ENCODE measurements at places on chromosomes 4 and X. TPM values are rescaled to one million over a fixed set of nuclear protein-coding genes. Genes with fewer than 3 reads are reported as not detected.

The CTAG1A gene
- polyA plus RNA-seq = not detected

The HMGN5 gene
- 20.3 TPM for polyA plus RNA-seq

The GC gene
- 50.6 TPM for polyA plus RNA-seq

The PTCHD1 gene
- polyA plus RNA-seq = 0.66 TPM

The MCF2 gene
- polyA plus RNA-seq = 0.13 TPM

The CXCL6 gene
- polyA plus RNA-seq = 0.19 TPM

The TMPRSS11B gene
- polyA plus RNA-seq = 0.03 TPM

The GPR173 gene
- polyA plus RNA-seq = 7.8 TPM

The APBB2 gene
- polyA plus RNA-seq = 26.6 TPM

The SPANXN3 gene
- polyA plus RNA-seq = 20.3 TPM

The H2BW1 gene
- polyA plus RNA-seq = not detected

GRCh38 chr4:20422398-20422797 is 170.7 kb downstream of the SLIT2 start:
- no peak overlapping the region for H3K27ac ChIP-seq
- H3K27me3 ChIP-seq = no peaks in the 10 kb centered on the region
- DNase-seq = peak; percentile 45
- H3K36me3 ChIP-seq = no peaks in the 10 kb centered on the region

GRCh38 chrX:136755411-136755810 is 25.3 kb downstream of the ARHGEF6 start:
- H3K4me1 ChIP-seq = no peaks in the 10 kb centered on the region
- DNase-seq = no peak
- H3K4me3 ChIP-seq = no peak overlapping the region
- H3K27ac ChIP-seq = no peak overlapping the region
- no peaks in the 10 kb centered on the region for H3K27me3 ChIP-seq

DNA sequence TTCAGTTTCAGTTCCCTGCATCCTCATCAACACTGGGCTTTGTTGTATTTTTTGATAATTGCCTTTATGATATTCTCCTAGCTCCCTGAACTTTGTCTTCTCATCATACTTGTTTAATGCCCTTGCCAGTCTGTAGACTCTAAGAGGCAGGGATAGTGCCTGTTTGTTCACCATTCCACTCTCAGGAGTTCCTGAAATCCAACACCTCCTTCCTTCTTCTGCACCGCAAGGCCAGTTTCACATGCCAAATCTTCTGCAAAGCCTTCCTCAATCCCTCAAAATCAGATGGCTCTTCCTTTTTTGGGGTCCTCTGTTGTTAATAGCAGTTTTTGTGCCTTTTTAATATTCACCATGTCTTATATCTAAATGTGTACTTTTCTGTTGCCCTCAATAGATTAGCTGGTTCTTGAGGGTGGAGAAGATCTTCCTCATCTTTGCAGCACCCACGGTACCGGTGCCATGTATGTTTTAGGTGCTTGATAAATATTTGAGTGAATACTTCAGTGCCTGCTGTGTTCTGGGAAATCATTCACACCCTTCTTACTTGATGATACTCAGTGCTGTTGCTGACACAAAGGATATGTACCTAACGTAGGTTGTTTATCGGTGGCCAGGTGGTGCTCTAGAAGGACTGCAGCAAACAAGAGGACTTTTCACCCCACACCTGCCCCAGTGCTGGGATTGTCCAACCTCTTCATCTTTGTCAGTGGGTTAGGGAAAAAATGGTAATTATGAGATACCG is 85.3 kb upstream of the LIMCH1 start:
- no peaks in the 10 kb centered on the region for H3K4me1 ChIP-seq
- no peaks in the 10 kb centered on the region for H3K27me3 ChIP-seq
- no peak overlapping the region for H3K4me3 ChIP-seq
- no peak for DNase-seq
- H3K36me3 ChIP-seq = no peaks in the 10 kb centered on the region

DNA sequence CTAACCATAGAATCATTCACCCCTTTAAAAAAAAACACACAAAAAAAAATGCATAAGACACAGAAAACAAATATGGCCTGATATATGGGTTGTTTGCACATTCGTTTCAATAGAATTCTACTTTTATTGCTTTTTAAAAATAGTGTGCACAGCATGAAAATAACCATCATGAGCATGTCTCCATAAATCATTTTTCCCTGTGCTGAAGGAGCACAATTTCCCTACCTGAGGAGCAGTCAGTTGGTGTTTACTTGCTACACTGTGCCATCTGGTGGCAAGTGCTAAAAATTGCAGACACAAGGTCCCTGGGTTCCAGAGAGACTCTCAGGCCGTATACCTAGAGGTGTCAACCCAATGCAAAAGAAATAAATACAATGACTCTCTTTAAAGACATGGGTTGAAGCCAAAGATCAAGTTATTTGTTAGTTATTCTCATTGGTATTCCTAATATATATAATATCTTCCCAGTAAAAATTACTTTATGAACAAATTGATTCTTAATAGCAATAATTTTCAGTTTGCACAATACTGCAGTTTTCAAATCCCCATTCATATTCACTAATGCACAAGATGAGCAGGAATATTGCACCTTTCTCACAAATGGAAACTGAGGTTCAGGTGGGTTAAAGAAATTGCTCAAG is 551.4 kb downstream of the IQCM start:
- no peaks in the 10 kb centered on the region for H3K36me3 ChIP-seq
- H3K27ac ChIP-seq = no peak overlapping the region
- H3K4me3 ChIP-seq = no peak overlapping the region
- H3K4me1 ChIP-seq = no peaks in the 10 kb centered on the region

DNA sequence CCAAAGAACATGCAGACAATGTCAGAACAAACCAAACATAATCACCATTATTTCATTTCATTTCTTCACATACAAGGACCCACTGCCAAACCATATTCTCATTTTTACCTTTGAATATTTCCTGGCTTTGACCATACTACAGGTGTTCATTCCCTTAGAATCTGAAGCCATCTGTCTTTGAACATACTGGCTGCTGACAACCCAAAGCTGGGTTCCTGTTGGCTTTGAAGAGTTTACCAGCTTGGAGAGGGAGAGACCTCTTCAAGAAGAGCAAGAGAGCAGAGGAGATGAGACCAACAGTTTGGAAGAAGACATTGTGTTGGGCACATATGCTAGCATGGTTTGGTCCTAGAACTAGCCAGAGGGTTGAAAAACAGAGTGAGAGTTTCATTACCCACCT is 145.6 kb upstream of the KCNIP4 start:
- no peak for DNase-seq
- H3K27ac ChIP-seq = no peak overlapping the region
- no peaks in the 10 kb centered on the region for H3K4me1 ChIP-seq
- H3K4me3 ChIP-seq = no peak overlapping the region
- H3K36me3 ChIP-seq = no peaks in the 10 kb centered on the region
- H3K27me3 ChIP-seq = no peaks in the 10 kb centered on the region

GRCh38 chrX:136497556-136498052 is at the start of gene HTATSF1:
Gene HTATSF1, plus strand, starts transcription at chrX:136497592. Its CDS starts 93 bp downstream, at chrX:136497685.
- H3K36me3 ChIP-seq = peaks cover 6% of the 10 kb centered on the region
- H3K4me1 ChIP-seq = peaks cover 3% of the 10 kb centered on the region
- no peaks in the 10 kb centered on the region for H3K27me3 ChIP-seq
- no peak for DNase-seq
- peak within 1 kb of the TSS; percentile 97 for H3K27ac ChIP-seq

DNA sequence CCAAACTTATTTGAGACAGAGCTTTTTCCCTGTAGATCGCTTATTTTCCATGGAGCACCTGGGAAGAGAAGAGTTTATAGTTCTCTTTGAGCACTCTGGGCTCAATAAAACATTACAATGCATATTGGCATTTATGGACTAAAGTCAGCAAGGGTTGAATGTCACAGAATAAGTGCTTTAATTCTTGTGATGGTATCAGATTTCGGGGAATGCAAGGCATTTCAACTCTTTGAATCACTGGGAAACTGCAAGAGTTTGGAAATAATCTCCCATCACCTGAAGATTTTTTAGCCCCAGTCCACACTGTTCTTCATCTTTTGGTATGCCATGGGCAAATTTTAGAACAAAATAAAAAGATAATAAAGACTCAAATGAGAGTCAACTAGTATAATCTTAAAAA is 111.5 kb upstream of the WDFY3 start:
- no peak for DNase-seq
- H3K4me1 ChIP-seq = no peaks in the 10 kb centered on the region
- H3K4me3 ChIP-seq = no peak overlapping the region
- no peaks in the 10 kb centered on the region for H3K27me3 ChIP-seq

- H3K4me3 ChIP-seq = no peak overlapping the region
- H3K36me3 ChIP-seq = no peaks in the 10 kb centered on the region
These were observed 106.9 kb downstream of the PPARGC1A start for GRCh38 chr4:23782778-23783437.

- H3K27me3 ChIP-seq = no peaks in the 10 kb centered on the region
- H3K36me3 ChIP-seq = no peaks in the 10 kb centered on the region
- no peaks in the 10 kb centered on the region for H3K4me1 ChIP-seq
- no peak for DNase-seq
- no peak overlapping the region for H3K4me3 ChIP-seq
These were observed 20.2 kb upstream of the TMEM184C start for GRCh38 chr4:147596981-147597380.

- no peak for DNase-seq
- H3K4me3 ChIP-seq = no peak overlapping the region
- no peaks in the 10 kb centered on the region for H3K36me3 ChIP-seq
- H3K4me1 ChIP-seq = no peaks in the 10 kb centered on the region
These were observed 21.5 kb downstream of the CXCL8 start for GRCh38 chr4:73761856-73762255.

GRCh38 chr4:110062166-110062565 is 136.2 kb downstream of the ELOVL6 start:
- H3K36me3 ChIP-seq = no peaks in the 10 kb centered on the region
- H3K4me1 ChIP-seq = peaks cover 14% of the 10 kb centered on the region
- DNase-seq = no peak
- no peak overlapping the region for H3K4me3 ChIP-seq
- H3K27me3 ChIP-seq = no peaks in the 10 kb centered on the region

DNA sequence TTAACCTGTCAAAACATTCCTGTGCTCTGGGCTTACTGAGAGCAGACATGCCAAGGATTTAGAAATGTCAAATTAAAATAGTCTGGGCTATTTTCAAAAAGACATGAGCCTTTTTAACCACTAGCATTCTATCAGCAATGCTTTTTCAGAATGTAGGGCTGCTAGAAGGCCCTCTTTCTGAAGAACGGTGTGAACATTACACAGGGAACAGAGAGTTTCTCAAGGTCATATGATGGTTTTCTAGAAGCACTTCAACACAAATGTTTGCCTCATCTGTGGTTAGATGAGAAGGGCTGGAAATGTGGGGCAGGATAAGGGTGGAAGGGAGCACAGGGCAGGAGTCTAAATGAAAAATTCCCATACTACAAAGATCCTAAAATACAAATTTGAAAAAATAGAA is 39.3 kb downstream of the GRIA3 start:
- no peak for DNase-seq
- H3K36me3 ChIP-seq = no peaks in the 10 kb centered on the region
- no peaks in the 10 kb centered on the region for H3K27me3 ChIP-seq
- no peaks in the 10 kb centered on the region for H3K4me1 ChIP-seq
- no peak overlapping the region for H3K4me3 ChIP-seq

DNA sequence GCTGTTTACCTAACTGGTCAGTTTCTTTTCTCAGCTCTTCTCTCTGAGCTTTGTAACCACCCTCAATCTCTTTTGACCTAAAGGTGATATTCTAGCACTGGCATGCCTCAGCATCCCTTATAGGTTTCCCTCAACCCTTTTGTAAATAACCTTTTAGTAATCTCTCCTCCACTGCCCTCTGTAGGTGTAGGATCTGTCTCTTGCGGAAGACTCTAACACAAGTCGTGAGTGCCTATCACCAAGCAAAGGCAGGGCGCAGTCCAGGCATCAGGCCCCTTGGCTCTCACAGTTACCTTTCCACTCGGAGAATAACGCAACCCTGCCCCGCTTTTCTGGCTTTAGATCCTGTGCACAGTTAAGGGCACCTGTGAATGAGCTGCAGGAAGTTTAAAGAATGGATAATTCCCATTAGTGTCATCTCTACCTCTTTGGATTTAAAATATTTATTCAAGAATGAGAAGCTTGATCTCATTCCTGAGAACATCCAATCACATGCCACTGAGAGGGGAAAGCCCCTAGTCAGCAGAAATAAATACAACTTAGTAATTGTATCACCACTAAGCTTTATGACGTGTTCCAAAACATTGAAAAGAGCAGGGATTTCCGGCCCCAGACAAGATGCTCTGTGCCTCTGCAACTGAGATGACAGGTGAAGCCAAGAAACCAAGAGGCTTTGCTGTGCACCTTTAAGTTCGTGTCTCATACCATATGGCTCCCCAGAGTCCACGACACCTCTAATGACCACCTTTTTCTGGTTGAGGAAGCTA is 58.8 kb downstream of the SPINK2 start:
- no peaks in the 10 kb centered on the region for H3K36me3 ChIP-seq
- no peak for DNase-seq
- H3K27ac ChIP-seq = no peak overlapping the region
- H3K27me3 ChIP-seq = no peaks in the 10 kb centered on the region
- H3K4me1 ChIP-seq = peaks cover 5% of the 10 kb centered on the region

GRCh38 chr4:128358231-128358912 is 70.8 kb upstream of the PGRMC2 start:
- H3K4me3 ChIP-seq = no peak overlapping the region
- DNase-seq = no peak
- H3K36me3 ChIP-seq = no peaks in the 10 kb centered on the region
- H3K27me3 ChIP-seq = no peaks in the 10 kb centered on the region

- no peaks in the 10 kb centered on the region for H3K27me3 ChIP-seq
- H3K4me1 ChIP-seq = no peaks in the 10 kb centered on the region
- no peaks in the 10 kb centered on the region for H3K36me3 ChIP-seq
- H3K4me3 ChIP-seq = no peak overlapping the region
These were observed 841.9 kb downstream of the PCDH18 start for GRCh38 chr4:136690360-136690759.

DNA sequence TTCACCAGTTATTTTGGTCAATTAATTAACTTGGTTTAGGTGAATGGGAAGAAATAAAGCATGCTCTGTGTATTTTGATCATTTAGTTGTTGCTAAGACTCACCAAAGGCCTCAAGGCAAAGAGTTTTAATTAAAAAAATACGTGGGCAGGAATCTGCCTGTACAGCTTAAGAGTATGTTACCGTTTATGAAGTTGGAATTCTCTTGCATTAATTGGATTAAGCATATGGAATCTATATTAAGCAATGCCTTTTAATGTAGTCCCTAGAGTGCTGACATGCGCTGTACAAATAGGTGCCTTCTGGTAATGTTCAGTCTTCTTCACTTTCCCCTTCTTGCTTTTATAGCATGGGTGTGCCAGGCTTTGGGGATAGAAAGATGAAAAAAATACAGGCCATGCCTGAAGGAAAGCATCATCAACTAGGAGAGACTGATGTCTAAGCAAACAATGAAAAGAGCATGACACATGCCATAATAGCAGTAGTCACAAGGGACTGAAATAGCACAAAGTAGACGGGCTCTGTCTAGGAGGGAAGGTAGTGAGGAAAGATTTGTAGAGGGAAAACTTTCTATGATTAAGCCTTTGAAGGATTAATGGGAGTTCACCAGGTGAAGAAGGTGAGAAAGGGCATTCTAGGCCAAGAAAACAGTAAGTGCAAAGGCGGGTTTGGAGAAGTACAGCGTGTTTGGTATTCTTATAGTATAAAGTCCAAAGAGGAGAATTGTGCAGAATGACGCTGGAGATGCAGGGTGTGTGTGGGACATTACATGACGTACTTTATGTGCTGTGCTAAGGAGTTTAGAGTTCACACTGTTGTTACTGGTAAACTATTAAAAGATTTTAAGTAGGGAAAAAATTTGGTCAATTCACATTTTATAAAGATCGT is 226.1 kb upstream of the ANXA3 start:
- peak overlapping the region; percentile 36 for H3K27ac ChIP-seq
- H3K4me3 ChIP-seq = no peak overlapping the region
- H3K27me3 ChIP-seq = no peaks in the 10 kb centered on the region
- peaks cover 7% of the 10 kb centered on the region for H3K4me1 ChIP-seq
- DNase-seq = peak; percentile 92

GRCh38 chr4:179097741-179098140 is 1655.5 kb upstream of the AGA start:
- no peaks in the 10 kb centered on the region for H3K27me3 ChIP-seq
- H3K4me1 ChIP-seq = no peaks in the 10 kb centered on the region
- DNase-seq = no peak
- no peaks in the 10 kb centered on the region for H3K36me3 ChIP-seq
- no peak overlapping the region for H3K4me3 ChIP-seq
- H3K27ac ChIP-seq = no peak overlapping the region

All from large intestine (tissue), 12 donors.